ENCODE measurements at places on chromosomes 1 and 21.

DNA sequence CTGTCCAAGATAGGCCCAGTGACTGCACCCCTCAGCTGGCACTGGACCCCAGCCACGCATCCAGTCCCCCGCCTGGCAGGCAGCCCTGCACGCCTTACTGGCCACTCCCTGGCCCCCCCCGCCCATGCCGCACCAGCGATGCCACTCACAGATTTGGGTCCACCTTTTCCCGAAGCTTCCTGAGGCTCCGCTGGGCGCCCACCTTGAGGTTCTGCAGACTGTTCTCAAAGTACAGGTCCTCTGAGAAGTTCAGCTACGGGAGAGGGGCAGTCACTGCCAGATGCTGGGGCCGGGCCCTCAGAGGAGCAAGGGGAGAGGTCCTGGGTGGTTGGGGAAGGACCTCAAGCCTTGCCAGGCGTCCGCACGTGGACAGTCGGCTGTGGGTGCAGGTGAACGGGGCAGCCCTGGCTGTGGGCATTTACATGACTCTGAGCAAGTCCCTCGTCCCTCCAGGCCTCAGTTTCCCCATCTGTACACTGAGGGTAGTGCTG lies 8.1 kb downstream of the PRXL2B start:
- no peak for DNase-seq

- no peak for DNase-seq
Observed at GRCh38 chr1:219480011-219480410, 132.9 kb downstream of the ZC3H11B start.

- no peak for DNase-seq
Observed at GRCh38 chr1:89274411-89274857, 1.8 kb upstream of the GBP5 start.

- no peak for DNase-seq
Observed at GRCh38 chr1:208724079-208724478, 479.9 kb upstream of the PLXNA2 start.

DNA sequence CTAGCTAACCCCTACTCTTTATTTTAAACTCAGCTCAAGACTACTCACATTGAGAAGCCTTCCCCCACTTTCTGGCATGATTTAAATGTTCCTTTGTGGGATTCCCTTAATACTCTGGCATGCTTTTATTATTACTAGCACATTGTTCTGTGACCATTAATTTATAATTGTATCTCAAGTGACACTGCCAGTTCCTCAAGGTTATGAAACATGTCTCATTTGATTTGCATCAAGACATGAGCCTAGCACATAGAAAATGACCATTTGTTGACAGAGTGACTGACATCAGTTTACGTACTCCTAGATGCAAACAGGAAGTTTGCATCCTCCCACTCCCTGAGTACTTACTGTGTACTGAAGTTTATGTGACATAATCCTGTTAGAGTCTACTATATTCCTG lies 15.2 kb downstream of the RGS4 start:
- no peak for DNase-seq

- DNase-seq: no peak
Observed at GRCh38 chr1:32470991-32471694, 6.3 kb downstream of the ZBTB8B start.
